Kidney (tissue), 22 donors: ENCODE measurements at places on chromosomes 5 and 9. TPM values are rescaled to one million over a fixed set of nuclear protein-coding genes. Genes with fewer than 3 reads are reported as not detected.

The NXNL2 gene
- total RNA-seq, result 3.6 TPM

The CENPK gene
- total RNA-seq, result 3.5 TPM

The PCDHGA1 gene
- 0.69 TPM for total RNA-seq

The AIF1L gene
- 397 TPM for total RNA-seq

The SV2C gene
- total RNA-seq, result 0.13 TPM

The SHOC1 gene
- 0.16 TPM for total RNA-seq

GRCh38 chr9:92728831-92729734 lies 35.5 kb downstream of the BICD2 start:
- DNase-seq, result peak; percentile 16

GRCh38 chr5:136613230-136613629 lies 247.9 kb upstream of the TRPC7 start:
- no peak for DNase-seq

- DNase-seq, result peak; percentile 78
These were observed 10.7 kb upstream of the TOR4A start for GRCh38 chr9:137266585-137267453.

DNA sequence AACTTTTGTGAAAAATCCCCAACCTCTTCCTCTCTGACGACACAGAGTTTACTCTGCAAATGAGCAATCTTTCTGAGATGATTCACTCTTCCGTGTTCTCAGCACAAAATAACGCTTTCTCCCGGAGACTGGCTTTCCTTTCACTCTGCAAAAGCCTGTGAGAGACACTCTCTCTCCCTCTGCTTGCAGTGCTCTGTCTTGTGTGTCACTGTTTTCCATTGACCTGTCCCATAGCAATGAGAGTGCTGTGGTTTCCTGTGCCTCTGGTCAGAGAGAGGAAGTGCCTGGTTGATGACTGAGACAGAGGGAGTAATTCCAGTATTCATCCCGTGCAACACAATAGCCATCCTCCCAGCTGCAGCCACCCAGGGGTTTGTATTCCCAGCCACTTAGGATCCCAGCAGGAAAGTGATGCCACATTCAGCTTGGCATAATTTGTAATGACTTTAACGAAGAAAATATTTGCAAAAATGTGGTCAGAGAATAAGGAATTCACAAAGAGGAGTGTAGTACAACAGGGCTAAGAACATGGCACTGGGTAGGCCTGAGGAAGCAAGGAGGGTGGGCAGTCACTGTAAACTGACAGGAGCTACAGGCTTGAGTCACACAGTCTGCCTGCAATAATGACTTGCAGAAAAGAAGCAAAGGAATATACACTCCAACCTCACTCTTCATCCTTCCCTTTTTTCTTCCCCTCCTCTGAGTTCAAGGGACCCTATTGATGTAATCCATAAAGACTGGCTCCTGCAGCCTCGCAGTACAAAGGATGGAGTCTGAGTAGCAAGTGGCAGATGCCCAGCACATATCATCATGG lies 463.5 kb upstream of the RGMB start:
- DNase-seq, result no peak

DNA sequence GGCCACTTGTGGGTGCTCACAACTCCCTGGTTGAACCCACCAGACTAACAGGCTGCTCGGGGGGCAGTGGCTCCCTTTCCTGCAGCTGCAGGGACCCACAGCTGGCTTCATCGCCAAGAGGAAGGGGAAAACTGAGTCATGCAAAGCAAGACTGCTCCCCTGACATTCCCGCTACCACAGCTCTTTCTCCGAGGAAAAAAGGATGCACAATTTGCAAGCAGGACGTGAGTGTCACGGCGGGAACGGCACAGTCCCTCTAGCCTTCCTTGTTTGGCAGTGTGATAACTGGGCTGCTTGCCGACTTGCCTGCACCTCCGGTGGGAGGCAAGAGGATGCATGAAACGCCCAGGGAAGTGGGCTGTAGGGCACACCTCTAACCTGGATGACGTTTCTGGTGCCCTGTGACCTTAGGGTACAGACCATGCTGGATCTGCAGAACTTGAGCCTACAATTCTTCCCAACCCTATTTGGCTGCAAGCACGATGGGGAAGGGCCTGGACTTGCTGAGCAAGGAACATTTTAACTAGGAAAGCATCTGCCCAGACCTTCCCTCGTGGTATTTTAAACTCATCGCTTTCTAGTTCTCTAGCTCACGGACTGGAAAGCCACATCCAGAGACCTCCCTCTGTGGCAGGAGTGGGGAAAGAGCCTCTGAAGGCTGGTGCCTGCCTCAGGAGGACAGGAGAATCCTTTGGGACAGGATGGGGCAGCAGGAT lies 7.8 kb downstream of the SH3PXD2B start:
- DNase-seq, result no peak

GRCh38 chr9:78097541-78097940 lies 65.9 kb upstream of the GNAQ start:
- no peak for DNase-seq

DNA sequence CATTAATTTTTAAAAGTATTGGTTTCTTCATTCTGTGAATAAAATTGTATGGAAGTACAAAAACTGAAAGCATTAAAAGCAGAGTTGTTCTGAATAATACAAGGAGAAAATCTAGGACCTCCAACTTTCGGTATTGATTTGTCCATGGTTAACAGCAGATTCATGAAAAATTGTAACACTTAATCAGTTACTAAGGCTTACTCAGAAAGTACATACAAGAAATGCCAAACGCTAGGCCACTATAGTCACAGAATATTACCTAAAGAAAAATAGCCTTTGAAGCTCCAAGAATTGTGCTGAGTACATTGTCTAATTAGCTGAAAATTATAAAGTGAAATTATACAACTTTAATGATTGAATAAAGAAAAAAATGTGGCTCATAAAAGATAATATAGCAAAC lies 271.7 kb downstream of the PTPRD start:
- no peak for DNase-seq

DNA sequence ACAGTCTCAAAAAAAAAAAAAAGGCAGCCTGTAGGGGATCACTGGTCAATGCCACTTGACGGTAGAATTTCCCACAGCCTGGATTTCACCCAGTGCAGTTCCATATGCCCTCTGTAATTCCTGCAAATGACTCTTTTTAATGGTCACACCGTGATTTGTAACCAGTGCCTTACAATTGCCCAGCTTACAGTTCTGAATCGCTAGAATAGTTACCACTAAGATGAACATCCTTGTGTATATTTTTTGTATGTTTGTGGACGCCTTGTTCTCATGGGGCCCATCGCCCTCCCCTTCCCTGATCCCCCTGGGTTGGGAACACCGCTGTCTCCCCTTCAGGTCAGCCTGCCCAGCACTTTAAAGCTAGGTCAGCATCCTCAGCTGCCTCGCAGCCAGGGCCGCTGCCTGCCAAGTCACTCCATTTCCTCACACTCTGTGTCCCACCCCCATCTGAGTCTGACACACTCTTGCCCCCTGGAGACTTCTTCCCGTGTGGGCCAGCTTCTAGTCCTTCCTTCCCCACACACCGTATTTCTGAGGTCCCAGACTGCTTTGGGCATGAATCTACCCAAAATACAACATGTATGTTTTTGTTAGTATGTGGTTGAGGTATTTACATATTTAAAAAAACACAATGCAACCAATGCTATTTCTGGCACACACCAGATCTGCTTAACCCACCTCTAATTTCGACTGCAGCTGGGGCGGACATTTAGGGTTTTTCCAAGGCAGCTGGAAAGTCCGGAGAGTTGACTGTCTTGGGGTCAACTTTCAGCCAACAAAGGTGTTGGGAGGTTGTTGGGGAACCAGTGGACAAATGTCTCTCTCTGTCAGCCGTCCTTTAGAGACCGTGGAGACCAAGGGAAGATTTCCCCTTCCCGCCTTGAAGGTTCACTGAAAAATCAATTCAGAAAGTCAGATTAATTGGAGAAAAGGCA lies 120.5 kb upstream of the NEK6 start:
- DNase-seq, result no peak

- DNase-seq, result no peak
These were observed 5.5 kb downstream of the C7 start for GRCh38 chr5:40914835-40915234.

DNA sequence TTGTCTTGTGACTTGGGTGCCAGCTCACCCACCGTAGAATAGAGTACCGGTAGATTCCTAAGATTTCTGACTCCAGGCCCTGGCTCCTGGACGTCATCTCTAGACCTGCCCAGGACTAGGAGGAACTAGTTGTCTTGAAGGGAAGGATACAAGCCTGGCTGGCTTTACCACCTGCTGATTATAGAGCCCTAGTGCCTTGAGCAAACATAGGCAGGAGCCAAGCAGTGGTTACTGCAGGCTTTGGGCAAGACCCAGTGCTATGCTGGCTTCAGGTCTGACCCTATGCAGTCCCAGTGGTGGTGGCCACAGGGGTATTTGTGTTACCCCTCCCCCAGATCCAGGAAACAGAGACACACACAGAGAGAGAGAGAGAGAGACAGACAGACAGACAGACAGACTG lies 606.2 kb downstream of the PDE4D start:
- DNase-seq, result no peak

DNA sequence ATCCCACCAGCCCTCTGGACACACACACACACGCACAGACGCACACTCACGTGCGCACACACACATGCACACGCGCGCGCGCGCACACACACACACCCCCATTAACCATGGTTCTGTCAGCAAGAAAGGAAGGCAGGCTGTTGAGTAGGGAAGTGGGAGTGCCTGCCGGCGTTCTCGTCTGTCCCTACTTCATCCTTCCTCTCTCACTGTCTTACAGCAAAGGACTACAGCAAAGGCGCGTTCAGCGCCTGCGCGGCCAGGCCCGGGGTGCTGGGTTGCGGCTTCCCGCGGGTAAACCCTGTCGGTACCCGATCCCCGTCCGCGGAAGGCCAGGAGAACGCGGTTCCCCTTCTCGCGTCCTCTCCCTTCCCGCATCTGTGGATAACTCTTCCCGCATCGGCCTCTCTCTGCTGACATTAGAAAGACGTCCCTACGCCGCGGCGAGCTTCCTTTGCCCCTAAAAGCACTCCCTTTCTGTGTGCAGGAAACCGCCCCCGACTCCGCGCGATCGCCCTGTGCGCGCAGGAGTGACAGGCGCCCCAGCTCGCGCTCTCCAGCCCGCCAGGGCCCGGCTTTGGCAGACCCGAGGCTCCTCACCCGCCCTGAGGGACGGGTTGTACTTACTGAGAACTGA lies 219.2 kb downstream of the AGTPBP1 start:
- peak; percentile 75 for DNase-seq

GRCh38 chr5:74272831-74273451 lies 367.6 kb downstream of the ENC1 start:
- DNase-seq, result peak; percentile 58

DNA sequence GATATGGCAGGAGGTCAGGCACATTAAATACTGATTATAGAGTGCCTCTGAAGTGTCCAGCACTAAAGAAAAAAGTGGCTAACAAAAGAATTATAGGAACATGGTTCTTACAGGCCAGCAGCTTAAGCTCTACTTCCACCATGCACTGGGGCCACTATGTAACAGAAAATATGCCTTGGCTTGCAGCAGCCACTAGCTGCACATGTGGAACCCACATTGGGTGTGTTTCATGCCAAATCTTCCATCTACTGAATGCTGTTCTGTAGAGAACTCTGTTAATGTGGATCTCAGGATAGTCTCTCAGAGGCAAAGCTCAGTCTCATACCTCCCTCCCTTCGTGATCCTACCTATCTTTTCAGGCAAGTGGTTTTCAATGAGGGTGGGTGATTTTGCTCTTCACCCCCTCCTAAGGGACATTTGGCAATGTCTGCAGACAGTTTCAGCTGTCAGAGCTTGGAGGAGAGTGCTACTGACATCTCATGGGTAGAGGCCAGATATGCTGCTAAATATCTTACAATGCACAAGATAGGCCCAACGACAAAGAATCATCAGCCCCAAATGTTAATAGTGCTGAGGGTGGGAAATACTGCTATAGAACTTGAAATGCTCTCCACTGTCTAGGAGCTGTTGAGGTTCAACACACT lies 218.9 kb downstream of the TARS1 start:
- DNase-seq, result no peak

DNA sequence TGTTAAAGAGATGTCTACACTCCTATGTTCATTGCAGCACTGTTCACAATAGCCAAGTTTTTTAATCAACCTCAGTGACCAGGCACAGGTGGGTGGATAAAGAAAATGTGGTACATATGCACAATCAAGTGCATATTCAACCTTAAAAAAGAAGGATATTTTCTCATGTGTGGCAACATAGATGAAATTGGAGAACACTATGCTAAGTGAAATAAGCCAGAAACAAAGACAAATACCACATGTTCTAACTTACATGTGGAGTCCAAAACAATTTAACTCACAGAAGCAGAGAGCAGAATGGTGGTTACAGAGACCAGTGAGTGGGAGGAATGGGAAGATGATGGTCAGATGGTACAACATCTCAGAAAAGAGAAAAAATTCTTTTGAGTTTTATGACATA lies 31.8 kb downstream of the ANXA1 start:
- no peak for DNase-seq

DNA sequence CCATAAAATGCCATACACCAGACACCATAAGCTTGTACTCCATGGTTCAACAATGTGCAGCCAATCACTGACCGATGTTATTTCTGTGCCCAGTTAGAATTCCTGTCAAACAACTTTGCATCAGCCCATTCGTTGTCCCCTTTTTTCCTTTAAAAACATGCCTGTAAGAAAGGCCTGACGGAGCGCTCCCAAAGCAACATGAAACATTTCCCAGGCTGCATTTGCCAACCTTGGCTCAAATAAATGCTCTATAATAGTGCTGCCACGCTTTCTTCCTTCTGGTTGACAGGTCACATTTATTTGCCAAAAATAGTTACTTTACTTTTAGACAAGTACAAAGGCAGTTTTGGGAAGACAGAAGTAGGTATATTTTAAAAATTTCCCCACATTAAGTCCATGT lies 735.6 kb upstream of the PTPRD start:
- no peak for DNase-seq

DNA sequence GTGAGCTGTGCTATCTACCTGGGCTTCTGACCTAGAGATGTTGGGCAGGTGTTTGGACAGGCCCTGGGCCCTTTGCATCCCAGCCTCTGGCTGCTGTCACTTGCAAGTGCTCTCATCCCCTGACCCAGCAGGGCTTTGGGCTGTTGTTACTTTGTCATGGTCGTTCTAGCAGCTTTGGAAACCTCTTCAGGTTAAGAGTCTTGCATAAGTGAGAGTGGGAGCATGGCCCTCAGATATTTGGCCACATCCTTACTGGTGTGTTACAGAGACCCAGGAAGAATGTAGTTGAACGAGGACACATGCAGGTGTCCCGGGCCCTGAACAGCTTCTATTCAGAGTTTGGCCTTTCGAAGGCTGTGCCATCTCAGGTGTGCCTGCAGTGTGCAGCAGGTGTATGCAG lies 4.5 kb downstream of the TENT4A start:
- no peak for DNase-seq

GRCh38 chr9:35042891-35043545 lies 29.4 kb downstream of the VCP start:
- no peak for DNase-seq

DNA sequence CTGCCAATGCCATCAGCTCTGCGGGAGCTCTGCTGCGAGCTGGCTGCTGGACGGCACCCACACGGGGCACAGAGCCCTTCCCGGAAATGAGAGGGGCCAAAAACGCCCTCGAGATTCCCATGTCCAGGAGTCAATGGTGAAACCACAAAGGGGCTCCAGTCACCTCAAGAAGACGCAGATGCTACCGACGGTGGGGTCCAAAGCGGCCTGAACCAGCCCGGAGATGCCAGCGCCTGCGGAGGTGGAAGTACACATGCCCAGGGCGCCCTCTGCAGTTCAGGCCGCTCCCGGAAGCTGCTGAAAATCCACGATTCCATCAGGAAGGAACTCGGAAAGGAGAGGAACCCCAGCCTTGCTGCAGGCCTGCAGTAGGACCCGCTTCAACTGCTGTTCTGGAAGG lies 82.4 kb upstream of the SELENOP start:
- no peak for DNase-seq

GRCh38 chr5:33565324-33565723 lies 124.6 kb downstream of the TARS1 start:
- no peak for DNase-seq
